Transverse colon (tissue), 4 donors: ENCODE measurements at places on chromosomes 6 and 20.

GRCh38 chr6:134437376-134437775 is 119.5 kb upstream of the SGK1 start:
- peak; percentile 16 for DNase-seq

- DNase-seq: peak; percentile 24
These were observed 279.6 kb downstream of the ADGB start for GRCh38 chr6:146878168-146878951.

DNA sequence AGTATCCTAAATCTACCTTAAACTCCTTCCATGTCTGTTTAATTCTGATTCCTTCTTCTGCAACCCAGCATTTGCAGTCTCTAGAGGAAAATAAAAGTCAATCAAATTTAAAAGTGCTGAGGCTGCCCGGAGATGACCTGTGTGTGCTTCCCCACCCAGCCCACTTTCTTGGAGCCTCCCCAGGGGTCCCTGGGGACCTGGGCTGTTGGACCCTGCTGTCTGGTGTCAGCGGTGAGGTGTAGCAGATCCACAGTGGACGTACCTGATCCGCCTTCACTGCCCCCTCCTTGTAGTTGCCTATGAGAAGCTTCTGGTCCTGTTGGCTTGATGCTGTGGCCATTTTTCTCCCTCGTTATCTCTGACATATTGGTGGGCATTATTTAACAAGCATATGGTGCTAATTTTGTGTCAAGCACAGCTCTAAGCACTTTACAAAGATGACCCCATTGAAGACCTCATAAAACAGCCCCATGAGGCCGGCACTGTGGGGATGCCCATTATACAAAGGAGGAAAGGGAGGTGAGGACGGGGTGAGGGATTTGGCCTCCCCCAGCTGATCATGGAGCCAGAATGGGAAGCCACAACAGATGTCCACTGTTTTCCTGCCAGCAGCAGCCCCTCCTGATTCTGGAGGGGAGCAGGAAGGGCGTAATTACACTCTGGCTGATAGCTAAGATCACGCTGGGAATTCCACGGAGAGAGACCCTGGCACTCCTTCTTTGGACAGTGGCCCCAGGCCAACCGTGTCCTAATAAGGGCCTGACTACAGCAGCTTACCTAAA is 628.2 kb downstream of the CDH26 start:
- DNase-seq: no peak

- DNase-seq: no peak
These were observed 187.4 kb downstream of the TENT5A start for GRCh38 chr6:81565071-81565470.

GRCh38 chr20:44221368-44221954 is 10.9 kb upstream of the OSER1 start:
- DNase-seq: no peak

- DNase-seq: no peak
These were observed 217.7 kb upstream of the LRFN2 start for GRCh38 chr6:40804905-40805304.

- DNase-seq: no peak
These were observed 49.5 kb upstream of the B4GALT5 start for GRCh38 chr20:49762940-49763766.

DNA sequence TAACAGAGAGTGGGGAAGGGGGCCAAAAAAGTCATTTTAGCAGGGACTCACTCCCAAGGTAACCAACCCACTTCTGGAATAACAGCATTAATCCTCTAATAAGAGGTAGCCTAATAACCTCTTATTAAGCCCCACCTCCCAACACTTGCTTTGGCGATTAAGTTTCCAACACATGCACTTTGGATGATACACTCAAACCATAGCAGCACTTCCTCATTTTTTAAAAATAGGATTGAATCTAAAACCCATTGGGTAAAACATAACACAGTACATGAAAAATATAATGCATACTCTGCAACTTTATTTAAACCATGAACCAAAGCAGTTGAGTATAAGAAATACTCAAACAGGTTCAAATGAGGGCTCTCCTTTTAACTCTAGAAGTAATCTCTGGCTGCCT is 318.3 kb downstream of the HACE1 start:
- no peak for DNase-seq

DNA sequence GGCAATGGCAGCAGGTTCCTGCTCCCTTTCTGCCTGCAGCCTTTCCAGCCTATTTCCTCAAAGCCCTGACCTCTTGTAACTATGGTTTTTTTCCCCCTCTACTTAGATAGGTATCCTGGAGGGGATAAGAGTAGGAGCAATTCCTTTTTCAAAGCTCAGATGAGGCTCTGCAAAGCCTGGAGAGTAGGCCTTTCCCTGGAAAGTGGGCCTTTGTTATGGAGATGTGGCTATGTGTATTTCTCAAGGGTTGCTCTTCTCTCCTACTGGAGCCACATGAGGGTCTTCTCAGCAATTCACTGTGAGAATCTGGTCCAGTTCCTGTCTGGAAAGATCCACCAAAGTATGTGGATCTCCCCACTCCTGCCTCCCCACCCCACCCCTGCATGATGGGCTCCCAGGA is 96.0 kb downstream of the DTD1 start:
- no peak for DNase-seq

- DNase-seq: no peak
These were observed 88.9 kb upstream of the OGFRL1 start for GRCh38 chr6:71199736-71200135.

- DNase-seq: peak; percentile 56
These were observed 116.5 kb downstream of the TCP11 start for GRCh38 chr6:35024551-35025054.

GRCh38 chr6:163414946-163415619 is 565 bp downstream of the QKI start:
- no peak for DNase-seq

GRCh38 chr6:35451354-35452182 is 570 bp upstream of the FANCE start:
- DNase-seq: peak; percentile 30

DNA sequence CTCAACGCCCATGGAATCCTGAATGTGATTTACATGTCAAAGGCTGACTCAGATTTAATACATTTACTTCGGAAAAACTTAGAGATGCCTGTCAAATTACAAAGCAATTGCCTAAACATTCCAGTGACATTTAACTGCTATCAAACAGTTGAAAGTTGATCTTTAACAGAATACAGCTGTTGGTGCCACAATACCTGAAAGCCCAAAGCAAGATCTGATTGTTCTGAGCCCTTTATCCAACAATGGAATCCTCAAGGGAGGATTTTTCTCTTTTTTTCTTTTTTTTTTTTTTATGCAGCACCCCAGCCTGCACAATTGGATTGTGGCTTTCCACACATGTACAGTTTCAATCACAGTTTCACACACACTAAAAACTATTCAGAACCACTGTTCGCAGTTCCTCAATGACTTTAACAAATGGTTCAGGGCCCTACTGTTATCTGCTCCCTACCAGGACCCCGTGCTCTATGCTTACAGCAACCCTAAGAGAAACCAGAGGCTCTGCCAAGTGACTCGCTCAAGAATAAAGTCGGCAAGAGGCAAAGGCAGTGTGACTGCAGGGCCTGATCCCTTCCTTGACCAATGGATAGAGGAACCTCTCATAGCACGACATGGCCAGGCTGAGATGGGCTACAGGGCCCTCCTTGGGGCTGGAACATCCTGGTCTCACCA is 33.3 kb downstream of the EPB41L2 start:
- DNase-seq: no peak

- no peak for DNase-seq
These were observed 19.3 kb downstream of the SLC13A3 start for GRCh38 chr20:46631874-46632446.

- no peak for DNase-seq
These were observed 9.1 kb upstream of the SF3B5 start for GRCh38 chr6:144104488-144104887.

DNA sequence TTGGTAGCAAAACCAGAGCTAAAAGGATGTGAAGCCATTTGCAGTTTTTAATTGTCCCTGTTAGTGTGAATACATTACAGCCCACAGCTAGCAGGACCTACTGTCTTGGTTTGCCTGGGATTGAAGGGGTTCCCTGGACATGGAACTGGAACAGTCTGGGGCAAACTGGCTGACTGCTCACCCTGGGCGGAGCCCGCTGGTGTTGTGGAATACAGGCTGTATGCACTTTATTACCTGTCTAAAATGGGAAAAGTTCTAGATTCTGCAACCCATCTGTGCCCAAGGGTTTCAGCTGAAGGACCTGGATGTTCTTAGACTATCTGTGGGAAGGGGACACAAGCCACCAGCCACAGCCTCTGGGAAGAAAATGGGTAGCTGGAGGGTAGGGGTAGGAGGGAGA is 12.2 kb upstream of the CDKN1A start:
- no peak for DNase-seq

DNA sequence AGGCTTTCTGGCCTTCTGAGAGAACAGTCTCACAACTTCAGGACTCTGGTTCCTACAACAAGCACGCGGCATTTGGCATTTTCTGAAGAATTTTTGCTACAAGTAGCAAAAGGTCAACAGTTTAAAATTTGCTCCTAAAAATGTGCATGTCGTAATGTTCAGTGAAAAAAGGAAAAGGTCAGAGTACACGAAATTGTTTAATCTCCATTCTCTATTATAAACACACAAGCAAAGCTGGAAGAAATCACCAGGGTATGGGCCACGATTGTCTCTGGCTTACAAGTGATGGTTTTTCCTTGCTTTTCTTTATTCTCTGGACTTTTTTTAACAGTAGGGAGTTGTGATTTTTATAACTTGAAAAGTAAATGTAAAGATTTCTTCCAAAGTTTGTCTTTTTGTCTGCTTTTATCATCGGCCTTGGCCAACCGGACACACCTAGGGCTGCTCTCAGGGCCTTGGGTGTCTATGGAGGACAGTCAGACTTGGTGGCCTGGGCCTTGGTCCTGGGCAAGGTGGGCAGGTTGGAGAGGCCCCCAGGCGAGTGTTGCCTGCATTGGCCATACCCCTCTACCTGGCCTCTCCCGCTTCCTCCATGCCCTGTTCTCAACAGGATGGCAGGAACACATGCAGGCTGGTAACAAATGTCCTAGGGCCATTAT is 32.4 kb downstream of the PLEKHG1 start:
- DNase-seq: no peak

GRCh38 chr6:144141470-144141869 is 8.8 kb upstream of the STX11 start:
- DNase-seq: no peak

- DNase-seq: peak; percentile 82
These were observed 232.2 kb downstream of the LY86 start for GRCh38 chr6:6820641-6821238.

- DNase-seq: no peak
These were observed 218.2 kb downstream of the OTOR start for GRCh38 chr20:16966276-16966880.

- no peak for DNase-seq
These were observed 54.1 kb downstream of the RREB1 start for GRCh38 chr6:7161845-7162244.

GRCh38 chr20:1707588-1708449 is 50.2 kb upstream of the SIRPG start:
- DNase-seq: no peak

DNA sequence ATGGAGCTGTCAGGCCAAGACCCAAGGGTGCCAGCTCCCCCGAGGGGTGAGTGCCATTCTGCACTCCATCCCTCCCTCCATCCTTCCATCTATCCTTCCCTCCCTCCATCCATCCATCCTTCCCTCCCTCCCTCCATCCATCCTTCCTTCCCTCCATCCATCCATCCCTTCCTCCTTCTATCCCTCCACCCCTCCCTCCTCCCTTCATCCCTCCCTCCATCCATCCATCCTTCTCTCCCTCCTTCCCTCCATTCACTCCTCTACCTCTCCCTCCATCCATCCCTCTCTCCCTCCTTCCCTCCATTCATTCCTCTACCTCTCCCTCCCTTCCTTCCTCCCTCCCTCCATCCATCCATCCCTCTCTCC is 41.3 kb upstream of the MRGBP start:
- DNase-seq: no peak

DNA sequence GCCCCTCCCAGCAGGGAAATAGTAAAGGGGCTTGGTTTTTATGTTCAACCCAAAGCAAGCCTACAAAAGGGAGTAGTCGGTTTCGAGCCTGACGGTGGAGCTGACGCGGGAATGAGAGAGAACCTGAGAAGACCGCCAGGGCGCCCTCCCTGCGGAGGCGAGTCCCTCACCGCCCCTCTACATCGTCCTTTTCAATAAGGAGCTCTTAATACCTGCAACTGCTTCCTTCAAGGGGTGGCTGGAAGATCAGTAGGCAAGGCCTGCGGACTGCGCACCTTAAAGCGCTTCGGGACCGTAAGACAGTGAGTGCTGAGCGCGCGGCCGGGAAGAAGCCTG is 709 bp upstream of the ZNF76 start:
- no peak for DNase-seq

- no peak for DNase-seq
These were observed 83.8 kb downstream of the FOXF2 start for GRCh38 chr6:1473166-1473565.

DNA sequence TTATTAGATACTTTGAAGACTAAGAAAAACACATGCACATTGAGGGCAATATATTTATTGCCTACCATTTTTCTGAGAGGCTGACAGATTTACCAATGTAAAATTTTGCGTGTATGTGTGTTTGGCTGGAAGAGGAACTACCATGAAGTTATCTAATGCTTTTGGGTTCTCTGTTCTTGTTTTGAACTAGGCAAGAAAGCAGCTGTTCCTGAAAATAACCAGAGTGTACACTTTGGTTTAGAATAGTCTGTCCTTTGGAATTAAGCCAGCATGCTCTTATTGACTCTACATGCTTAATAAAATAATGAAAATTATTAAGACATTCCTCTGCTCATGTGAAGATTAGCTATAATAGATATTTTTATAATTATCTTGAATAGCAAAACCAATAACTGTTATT is 129.2 kb downstream of the MYB start:
- no peak for DNase-seq

GRCh38 chr6:135030532-135031178 is 24.0 kb downstream of the HBS1L start:
- DNase-seq: no peak

DNA sequence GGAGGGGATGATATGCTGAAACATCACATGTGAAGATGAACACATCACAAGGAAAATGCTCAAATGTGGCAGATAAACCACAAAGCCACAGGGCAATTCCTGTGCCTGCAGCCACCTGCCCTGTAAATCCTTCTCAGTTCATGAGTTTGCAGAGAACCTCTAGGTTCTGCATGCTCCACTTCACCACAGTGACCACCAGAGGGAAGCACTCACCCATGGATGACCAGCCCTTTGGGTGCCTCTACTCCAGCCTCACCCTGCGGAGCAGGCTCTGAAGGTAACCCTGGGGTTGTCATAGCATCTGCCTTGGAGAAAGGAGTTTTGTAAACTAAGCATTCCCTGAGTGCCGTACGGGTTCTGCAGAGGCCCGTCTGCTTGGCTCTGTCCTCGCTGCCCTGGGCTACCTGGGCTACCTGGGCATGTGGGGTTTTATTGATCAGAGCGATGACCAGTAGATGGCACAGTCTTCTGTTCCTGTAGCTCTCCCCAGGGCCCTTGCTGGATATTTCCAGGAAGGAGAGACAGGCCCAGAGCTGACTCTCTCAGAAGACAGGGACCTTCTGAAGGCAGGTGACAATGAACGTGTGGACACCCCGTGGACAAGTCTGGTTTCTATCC is 31.7 kb upstream of the CST1 start:
- no peak for DNase-seq

- DNase-seq: no peak
These were observed 26.3 kb upstream of the NAA20 start for GRCh38 chr20:19990850-19991249.

- no peak for DNase-seq
These were observed 50.3 kb downstream of the SNAI1 start for GRCh38 chr20:50032955-50033666.
